ENCODE measurements at places on chromosomes 7 and 10.

DNA sequence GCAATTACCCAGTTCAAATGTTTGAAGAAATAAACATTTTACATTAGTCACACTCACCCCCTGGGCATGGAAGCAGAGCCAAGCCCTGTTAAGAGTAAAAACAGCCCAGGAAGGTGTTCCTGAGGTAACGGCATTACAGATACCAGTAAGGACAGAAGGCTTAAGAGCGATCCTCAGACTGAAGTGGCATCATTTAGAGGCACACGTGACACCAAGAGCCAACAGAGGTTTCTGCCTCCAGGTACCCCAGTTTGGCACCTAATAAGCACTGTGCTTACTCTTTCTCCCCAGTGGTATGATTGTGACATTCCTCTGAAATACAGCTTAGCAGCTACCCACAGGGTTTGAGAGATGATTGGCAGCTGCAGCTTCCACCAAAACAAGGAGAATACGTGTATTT, 17.2 kb downstream of the MMS19 start:
- no peak for DNase-seq

DNA sequence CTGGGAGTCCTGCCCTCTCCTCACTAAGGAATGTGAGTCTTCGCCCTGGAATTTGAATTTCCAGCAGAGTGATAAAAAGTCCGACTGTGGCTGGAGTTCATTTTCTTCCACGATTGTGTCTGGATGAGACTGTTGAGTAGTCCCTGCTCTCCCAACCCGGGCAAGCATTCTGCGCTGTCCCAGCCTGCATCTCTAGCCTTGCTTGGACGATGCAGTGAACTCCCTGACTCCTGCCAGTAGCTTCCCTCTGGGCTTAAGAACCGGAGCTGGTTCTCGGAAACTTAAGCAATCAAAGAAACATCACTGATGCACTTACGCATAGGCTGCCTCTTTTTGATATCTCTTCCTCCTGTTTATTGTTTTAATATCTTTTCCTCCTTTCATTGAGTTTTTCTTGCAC, 116.0 kb upstream of the FZD8 start:
- DNase-seq: no peak

DNA sequence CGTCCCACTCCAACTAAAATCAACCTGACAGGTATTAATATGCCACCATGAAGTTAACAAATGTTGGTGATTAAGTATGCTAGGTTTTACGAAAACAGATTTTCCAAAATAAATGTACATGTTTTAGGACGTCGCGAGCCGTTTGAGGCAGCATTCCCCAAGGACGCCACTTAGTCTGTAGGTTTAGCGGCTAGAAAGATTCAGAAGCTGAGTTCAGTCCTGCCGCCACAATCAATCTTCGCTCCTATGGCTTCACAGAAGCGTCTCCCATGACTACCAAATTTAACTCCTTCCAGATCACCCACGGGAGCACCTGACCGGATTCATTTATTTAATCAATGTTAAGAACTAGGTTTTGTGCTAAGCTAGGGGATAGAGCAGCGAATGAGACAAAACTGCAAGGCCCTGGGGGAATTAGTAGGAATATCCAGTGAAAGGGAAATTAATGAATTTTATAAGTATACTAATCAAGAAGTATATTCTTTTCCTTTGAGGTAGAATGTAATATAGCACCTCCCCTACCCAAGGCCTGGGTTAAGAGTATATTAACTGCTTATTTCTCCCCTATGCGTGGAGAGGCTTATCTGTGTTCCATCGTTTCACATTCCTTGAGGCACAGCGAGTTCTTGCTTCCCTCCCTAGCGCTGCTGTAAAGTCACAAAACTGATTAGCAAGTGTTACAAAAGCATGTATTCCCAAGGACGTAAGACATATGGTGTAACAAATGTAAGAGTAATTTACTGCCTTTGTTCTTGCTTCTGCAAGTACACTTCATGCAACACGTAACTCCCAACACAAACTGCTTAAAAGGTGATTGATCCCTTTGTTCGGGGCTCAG, 994 bp upstream of the CYP51A1 start:
- DNase-seq: no peak

- DNase-seq: no peak
Observed at GRCh38 chr10:35821339-35821911, 179.3 kb upstream of the FZD8 start.

GRCh38 chr7:51158742-51159445, 157.7 kb downstream of the COBL start:
- DNase-seq: no peak

- no peak for DNase-seq
Observed at GRCh38 chr10:62584731-62585130, 210.6 kb downstream of the ZNF365 start.

DNA sequence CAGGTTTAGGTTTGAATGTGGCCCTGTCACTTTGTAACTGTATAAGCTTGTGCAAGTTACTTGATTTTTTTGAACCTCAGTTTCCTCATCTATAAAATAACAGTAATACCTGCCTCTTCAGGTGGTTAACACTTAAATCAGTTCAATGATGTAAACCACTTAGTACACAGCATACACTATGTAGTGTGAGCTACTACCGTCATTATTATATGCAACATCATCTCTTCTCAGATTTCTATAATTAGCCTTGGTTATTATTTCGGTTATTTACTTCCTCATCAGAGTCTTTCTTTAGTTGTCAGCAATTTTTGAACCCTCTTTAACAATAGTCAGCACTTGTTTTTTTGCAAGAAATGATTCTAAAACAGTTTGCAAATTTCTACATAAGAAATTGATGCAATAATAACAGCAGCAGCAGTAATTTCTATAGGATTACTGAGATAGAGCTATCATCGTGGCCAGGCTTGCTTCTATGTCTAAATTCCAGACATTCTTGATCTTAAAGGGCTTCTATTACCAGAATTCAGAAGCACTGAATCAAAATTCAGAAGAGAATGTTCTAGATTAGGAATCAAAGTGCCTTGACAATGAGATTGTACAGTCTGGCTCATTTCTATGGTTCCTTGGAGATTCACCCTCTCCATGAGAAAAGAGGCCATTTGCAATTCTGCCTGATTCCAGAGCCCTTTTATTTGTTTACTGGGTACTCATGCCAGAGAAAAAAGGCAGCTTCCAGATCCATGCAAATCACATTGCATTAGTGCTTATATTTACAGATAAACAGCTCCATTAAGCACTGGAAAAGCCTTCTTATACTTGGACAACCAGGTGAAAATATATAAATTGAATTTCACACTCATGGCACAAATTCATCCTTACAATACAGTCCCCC, 25.0 kb upstream of the WDR11 start:
- DNase-seq: no peak

- DNase-seq: no peak
Observed at GRCh38 chr10:103510791-103511752, 17.6 kb downstream of the NEURL1 start.

GRCh38 chr7:7653593-7654187, 13.1 kb downstream of the UMAD1 start:
- no peak for DNase-seq

DNA sequence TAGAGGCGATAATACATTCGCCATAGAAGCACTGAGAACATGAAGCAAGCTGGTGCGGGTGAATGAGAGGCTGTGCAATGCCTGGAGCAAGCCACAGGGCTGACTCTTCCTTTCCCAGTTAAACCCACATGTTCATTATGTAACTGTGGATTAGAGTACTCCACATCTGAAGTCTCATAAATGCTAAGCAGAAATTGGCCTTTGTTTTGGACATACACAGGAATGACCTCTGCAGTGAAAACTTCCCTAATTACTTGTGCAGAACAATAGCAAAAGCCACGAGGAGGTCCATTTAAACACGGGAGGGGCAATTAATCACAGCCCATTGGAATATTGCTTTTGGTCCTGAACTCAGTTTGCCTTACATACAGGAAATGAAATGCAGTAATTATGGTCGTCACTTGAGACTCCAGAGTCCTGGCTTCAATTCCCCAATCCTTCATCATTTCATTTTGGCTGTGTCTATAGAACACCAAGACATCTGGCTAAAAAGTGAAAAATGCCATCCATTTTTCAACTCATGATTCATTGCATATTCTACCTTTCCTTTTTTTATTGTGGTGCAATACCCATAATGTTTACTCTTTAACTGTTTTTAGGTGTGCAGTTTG, 78.7 kb upstream of the CXCL12 start:
- DNase-seq: no peak
